ENCODE measurements at places on chromosomes 16 and 17.

DNA sequence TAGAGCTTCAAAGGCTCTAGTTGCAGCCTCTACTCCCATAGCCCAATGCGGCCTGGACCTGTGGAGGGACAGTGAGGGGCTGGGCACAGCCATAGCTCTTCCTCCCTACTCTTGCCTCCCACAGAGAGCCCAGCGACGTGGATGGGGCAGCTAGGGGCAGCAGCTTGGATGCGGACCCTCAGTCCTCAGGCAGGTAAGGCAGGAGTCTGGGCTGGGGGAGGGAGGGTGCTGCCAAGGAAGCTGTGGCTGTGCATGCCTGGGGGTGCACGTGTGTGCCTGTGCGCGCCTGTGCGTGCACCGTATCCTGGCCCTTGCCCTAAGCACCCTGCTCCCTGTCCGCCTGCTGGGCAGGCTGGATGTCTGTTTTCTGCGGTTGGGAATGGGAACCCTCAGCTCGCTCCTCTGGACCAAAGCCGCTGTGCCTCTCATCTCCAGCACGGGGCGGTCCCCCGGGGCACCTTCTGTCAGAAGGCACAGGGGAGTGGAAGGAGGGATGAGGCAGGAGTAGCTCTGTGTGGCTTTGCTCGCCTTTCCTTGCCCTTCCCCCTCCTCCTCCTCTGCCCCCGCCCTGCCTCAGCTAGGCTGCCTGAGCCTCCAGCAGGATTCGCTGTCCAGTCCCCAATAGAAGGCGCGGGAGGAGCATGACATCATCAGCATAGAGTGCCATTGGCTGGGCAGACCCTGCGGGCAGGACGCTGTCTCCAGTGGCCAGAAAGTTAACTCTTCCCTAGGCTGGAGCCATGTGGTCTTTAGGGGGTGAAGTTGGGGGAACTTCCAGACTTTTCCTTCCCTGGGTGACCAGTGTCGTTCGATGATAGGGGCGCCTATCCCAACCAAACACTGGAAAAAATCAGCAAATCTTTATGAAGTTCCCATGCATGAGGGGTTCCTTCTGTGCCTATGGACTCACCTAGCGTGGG is 797 bp downstream of the PRCD start:
- peak; percentile 87 for DNase-seq

DNA sequence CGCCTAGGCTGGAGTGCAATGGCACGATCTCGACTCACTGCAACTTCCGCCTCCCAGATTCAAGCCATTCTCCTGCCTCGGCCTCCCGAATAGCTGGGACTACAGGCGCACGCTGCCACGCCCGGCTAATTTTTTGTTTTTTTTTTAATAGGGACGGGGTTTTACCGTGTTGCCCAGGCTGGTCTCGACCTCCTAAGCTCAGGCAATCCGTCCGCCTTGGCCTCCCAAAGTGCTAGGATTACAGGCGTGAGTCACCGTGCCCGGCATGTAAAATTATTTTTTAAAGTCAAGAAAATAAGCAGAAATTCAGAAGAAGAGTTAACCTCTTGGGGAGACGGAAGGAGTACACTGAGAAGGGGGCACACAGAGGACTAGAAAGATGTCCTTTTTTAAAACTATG is 27.5 kb downstream of the CDYL2 start:
- DNase-seq = no peak

- no peak for DNase-seq
Observed at GRCh38 chr16:49528060-49528865, 154.7 kb downstream of the C16orf78 start.

DNA sequence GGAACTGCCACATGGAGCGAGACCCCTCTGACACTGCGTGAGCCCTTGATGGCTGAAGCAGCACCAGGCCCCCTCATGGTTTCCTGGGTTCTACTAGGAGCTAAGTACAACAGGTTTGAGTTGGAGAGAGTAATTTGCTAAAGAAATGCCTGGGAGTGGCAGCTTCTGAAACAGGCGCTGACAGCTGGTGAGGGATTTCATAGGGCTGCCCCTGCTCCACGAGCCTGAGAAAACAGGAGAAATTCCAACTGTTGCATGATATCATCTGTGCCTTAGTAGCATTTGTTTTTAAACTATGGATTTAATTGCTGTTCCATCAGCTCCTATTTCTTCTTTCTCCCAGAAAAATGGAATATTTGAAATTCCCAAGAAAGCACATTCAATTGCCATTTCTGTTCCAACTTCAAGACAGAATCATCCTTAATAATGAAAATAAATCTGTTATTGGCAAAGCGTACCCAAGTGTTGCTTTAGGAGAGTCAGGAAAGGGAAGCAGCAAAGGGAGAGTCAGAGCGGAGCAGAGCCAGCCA is 78.8 kb upstream of the ANKFN1 start:
- no peak for DNase-seq

GRCh38 chr16:67901734-67902133 is 8.7 kb downstream of the PSKH1 start:
- no peak for DNase-seq

DNA sequence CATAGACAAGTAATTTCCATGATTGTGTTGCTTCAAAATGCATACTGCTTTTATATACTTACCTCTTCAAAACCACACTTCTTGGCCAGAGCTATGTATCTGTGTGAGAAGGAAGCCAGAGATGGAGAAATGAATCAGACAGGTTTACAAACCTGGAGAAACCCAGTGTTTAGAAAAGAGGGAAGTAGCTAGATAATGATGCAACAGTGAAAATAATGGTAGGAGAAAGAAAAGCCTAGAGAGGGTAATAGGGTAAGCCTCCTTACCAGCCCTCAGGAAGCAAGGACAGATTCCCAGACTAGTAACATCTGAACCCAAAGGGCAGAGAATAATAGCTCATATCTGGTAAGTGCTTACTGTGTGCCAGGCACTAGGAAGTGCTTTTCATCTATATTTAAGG is 250.3 kb upstream of the CDH11 start:
- DNase-seq = no peak

GRCh38 chr16:81327011-81327410 is 12.2 kb downstream of the GAN start:
- DNase-seq = no peak

DNA sequence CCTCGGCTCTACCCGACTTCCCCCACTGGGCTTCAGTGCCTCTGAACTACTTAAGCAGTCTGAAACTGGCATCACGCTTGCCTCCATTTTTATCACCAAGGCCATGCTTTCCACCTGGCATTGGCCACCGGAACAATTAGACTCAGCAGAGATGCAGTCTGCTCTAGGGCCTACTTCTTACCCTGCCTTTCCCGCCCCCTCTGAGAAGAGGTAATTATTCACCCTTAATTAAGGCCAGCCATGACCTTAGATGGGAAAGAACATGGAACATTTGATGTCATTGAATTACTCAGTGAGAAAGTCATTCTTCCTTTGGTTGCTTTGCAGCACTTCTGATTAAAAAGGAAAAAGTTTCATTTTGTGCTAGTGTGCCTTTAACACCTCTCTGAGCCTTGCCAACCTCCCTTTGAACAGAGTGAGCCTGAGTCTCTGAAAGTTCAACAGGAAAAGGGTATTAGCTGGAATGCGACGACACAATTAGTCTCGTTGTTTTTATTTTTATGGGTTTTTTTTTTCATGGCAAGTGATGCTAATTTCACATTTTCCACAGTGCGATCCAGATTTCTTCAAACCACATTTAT is 60.9 kb upstream of the TNRC6A start:
- DNase-seq = no peak

DNA sequence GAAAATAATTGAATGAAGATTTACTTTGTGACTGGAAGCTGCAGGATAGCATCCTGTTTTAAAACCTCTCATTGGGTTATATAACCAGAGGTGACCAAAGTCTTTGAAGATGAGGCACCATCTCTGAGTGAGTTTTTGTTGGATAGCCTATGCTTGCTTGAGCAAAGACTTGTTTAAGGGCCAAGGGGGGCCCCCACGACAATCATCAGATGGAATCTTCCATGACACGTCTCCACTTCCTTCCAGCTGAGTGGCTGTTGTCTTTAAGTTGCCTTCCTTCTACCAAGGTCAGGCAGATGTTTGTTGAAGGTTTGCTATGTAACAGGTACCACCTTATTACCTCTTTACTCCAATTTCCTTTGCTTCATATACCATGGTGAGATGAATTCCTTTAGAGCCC is 188.8 kb downstream of the PRKCA start:
- DNase-seq = no peak

DNA sequence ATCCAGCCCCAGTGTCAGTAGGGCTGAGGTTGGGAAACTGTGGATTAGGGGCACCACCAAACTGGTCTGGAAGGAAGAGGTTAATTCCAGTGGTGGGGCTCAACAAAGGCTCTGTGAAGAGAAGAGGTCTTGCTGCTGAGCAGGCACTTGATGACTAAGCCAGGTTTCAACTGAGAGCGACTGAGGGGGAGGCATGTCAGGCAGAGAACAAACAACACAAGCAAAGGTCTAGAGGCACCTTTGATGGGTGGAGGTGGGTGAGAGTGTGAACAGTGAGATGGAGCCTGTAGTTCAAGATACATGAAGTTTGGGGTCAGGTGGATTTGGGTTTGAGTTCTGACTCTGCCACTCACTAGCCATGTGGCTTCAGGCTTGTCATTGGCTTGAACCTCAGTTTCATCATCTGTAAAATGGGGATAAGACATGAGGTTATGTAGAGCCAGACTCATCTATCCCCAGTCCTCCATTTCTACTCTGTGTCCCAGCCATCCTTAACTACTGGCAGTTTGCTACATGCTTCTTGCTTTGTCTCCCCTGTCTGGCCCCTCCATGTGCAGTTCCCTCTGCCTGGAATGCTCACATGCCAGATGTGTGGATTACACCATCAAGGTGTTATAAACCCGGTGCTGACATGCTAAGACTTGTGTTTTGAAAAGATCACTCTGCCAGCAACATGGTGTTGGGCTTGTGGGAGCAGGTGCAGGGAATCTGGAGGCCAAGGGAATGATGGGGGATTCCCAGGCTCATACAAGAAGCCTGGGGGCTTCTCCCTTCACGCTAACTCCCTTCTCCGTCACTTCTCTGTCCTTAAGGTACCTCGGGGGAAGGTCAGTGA is 3.0 kb upstream of the RMI2 start:
- DNase-seq = no peak

DNA sequence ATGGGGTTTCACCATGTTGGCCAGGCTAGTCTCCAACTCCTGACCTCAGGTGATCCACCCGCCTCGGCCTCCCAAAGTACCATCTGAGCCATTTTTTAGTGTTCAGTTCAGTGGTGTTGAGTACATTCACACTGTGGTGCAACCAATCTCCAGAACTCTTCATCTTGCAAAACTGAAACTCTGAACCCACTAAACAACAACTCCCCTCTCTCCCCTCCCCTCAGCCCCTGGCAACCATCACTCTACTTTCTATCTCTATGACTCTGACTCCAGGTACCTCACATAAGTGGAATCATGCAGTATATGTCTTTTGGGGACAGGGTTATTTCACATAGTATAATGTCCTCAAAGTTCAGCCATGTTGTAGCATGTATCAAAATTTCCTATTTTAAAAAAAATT is 18.7 kb upstream of the MAPK3 start:
- no peak for DNase-seq

DNA sequence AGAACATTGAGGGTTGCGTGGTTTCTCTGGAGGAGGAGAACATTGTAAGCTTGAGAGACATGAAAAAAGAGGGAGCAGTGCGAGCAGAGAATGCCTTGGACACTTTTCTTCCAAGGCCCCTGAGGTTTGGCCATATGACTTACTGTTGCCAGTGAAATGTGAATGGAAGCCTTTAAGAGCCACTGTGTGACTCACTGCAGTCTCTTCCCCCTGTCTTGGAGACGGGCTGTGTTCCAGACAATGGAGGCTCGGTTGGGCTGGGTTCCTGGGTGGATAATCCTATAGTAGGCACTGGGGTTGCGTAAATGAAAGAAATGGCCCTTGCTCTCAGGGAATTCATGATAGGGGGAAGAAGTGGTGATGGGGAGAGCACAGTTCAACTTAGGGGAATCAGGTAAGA is 75.5 kb downstream of the SHISA9 start:
- DNase-seq = no peak

- no peak for DNase-seq
Observed at GRCh38 chr17:69447726-69448125, 33.2 kb downstream of the MAP2K6 start.

- DNase-seq = peak; percentile 68
Observed at GRCh38 chr16:3058139-3059030, 7.1 kb upstream of the IL32 start.

DNA sequence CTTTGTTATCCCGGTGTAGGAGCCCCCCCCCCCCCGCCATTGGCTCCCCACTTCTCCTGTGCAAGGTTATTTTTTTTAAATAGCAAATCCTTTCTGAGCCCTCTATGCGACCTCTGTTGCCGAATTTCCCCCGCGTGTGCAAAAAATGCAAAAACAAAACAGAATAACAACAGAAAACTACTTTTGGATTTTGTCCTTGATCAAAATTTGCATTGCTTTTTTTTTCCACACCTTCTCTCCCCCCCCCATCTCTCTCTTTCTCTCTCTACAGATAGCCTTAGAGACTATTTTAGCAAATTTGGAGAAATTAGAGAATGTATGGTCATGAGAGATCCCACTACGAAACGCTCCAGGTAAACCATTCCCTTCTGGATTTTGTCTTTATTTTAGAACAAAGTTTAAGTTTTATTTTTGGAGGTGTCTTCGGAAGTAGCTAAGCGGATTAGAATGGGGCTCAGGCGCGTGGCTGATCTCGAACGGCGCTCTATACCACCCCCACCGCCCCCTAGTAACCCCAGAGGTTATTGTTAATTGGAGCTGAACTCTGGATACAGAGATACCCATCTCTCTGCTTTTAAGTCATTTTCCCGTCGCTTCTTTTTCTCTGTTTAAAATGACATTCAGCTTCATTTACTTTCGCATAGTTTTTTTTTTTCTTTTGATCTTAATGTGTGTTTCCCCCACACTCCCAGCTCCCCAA is 1.0 kb downstream of the MSI2 start:
- no peak for DNase-seq

DNA sequence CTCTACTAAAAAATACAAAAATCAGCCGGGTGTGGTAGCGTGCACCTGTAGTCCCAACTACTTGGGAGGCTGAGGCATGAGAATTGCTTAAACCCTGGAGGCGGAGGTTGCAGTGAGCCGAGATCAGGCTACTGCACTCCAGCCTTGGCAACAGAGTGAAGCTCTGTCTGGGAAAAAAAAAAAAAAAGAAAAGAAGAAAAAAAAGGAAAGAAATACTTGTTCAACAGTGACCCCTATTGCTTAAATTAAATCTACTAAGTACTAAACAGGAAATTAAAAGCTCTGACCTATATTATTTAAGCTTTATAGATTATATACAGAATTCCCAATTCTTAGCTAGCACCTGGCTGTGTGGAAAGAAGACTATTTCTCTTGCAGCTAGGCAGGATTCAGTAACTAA is 48.9 kb downstream of the FBXL20 start:
- no peak for DNase-seq

DNA sequence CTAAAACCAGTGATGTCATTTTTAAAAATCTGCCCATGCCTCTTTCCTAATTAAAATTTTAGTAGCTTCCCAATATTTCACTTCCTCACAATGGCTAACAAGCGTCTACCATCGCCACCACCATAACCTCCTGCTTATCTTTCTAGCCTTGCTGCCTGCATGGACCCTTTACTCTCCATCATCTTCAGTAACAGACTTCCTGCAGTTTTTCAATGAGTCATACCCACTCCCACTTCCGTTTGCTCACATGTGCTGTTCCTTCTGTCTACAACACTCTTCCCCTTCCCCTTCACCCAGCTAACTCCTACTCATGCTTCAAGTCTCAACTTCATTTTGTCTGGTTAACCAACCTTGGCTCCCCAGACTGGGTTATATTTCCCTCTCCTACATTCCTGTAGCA is 12.8 kb upstream of the SKAP1 start:
- no peak for DNase-seq
